ENCODE measurements at places on chromosomes 11 and 22.

- no peak for DNase-seq
These were observed 388 bp upstream of the MUS81 start for GRCh38 chr11:65859812-65860277.

GRCh38 chr11:73206801-73207200 lies 11.3 kb upstream of the P2RY2 start:
- DNase-seq, result no peak

- DNase-seq, result no peak
These were observed 411.6 kb downstream of the TBC1D22A start for GRCh38 chr22:47174096-47174495.

DNA sequence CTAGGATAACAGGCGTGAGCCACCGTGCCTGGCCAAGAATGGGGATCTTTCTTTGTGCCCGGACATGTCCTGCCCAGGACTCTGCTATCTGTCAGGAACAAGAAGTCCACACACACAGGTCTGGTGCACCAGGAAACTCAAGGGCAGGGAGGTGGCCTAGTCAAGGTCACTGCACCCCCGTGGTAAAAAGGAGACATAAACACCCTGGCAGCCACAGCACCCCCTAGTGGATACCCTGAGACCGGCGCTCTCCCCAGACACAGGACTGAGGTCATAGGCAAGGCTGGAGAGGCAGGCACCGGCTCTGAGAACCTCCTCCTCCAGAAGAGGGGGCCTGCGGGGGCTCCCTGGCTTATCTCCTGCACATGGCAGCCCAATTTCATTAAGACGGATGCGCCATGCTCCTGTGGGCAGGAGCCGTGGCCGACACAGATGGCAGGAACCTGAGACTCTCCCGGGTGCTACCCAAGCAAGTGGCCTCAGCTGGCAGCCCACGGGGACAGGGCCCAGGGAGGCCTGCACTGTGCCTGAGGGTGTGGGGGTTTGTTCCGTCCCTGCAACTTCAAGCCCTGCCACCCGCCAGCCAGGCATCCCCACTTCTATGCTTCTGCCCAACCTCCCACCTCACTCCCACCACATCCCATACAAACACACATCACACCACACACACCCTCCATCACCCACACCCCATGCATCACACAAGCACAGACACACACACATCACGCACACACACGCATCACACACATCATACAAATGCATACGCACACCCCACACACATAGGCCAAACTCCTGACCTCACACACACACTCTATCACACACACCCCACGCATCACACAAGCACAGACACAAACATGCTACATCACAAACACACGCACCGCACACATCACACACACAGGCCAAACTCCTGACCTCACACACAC lies 19.6 kb downstream of the MACROD1 start:
- no peak for DNase-seq

DNA sequence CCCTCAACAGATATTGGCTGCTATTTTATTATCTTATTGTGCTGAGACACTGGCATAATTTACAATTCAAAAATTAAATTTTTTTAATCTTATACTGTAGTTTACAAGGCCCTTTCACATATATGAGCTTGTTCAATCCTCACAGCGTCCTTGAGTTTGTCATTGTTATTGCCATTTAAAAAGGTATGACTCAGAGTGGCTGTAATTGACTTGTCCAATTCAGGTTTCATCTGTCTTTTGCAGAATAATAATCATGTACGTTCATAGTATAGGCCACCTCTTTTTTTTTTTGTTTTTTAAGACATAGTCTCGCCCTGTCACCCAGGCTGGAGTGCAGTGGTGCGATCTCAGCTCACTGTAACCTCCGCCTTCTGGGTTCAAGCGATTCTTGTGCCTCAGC lies 11.5 kb downstream of the PTPRJ start:
- DNase-seq, result no peak

Measured in SIG-M5 (cell line).